ENCODE measurements at places on chromosomes 4 and X.
A peak's percentile ranks its signal among the peaks of the same experiment; 100 is the strongest.

- DNase-seq = no peak
These were observed 5.3 kb downstream of the HCFC1 start for GRCh38 chrX:153966283-153966688.

- no peak for DNase-seq
These were observed 38.5 kb downstream of the SMAD1 start for GRCh38 chr4:145520172-145520571.

DNA sequence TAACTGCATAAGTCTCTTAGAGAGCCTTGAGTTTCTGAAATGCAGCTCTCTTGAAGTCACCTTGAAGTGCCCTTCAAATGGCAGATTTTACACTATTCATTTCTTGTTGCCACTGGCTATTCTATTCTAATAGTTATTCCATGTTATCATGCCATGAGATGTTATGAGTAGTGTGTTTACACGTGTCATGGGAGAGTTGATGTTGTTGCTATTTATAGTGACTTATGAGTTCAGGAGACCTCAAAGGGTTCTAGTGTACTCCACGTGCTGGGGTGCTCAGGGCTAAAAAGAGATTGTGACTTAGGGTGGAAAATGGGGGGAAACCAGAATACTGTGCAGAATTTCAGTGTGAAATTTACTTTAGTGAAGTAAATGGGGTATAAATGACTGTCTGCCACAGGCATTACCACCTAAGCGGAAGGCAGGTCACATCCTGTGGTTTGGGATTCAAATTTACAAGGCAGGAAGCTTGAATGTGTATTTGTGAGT is 77.1 kb upstream of the SLC4A4 start:
- DNase-seq = no peak

- no peak for DNase-seq
These were observed 597.0 kb downstream of the PCDH18 start for GRCh38 chr4:136935305-136935704.

- DNase-seq = no peak
These were observed 70.2 kb downstream of the MTNR1A start for GRCh38 chr4:186485150-186485549.

GRCh38 chr4:37225778-37226177 is 18.8 kb upstream of the NWD2 start:
- DNase-seq = no peak

GRCh38 chr4:3244002-3244401 is 5.0 kb upstream of the MSANTD1 start:
- no peak for DNase-seq

GRCh38 chrX:37468124-37468739 is 103.2 kb upstream of the LANCL3 start:
- DNase-seq = no peak

DNA sequence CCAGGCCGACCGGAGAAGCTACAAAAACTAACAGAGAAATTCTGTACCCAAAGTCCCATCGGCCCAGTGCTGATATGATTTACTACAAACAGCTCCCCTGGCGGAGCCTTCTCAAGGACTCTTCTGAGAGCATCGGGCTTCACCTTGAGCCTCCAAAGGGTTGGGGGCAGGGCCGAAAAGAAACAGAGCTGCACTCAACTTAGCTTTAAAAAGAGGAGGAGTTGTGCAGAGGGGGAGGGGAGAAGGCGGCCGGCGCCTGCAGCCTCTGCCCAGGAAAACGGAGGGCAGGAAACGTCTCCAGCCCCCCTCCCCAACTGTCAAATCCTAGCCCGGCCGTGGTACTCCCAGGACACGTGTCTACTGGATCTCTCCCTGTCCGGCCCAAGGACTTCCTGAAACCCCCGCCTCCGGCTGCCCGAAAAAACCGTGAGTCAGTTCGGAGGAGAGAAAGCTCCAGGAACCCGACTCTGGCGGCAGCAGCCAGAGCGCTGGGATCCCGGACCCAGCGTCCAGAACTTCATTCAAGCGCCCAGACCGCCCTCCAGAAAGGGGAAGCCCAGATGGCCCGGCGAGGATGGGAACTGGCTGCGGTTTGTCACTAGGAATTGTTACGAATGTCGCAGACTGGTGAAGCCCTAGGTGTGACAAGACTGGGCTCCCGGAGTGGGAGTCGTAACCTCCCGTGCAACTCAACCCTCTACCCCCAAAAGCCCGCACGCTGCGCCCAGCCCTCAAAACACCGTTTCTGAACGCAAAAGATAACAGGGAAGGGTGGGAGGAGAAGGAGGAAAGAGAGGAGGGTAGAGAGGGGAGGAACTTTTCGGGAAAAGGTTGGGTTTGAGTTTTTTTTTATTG is 973 bp downstream of the ADAMTS3 start:
- DNase-seq = peak; percentile 78

DNA sequence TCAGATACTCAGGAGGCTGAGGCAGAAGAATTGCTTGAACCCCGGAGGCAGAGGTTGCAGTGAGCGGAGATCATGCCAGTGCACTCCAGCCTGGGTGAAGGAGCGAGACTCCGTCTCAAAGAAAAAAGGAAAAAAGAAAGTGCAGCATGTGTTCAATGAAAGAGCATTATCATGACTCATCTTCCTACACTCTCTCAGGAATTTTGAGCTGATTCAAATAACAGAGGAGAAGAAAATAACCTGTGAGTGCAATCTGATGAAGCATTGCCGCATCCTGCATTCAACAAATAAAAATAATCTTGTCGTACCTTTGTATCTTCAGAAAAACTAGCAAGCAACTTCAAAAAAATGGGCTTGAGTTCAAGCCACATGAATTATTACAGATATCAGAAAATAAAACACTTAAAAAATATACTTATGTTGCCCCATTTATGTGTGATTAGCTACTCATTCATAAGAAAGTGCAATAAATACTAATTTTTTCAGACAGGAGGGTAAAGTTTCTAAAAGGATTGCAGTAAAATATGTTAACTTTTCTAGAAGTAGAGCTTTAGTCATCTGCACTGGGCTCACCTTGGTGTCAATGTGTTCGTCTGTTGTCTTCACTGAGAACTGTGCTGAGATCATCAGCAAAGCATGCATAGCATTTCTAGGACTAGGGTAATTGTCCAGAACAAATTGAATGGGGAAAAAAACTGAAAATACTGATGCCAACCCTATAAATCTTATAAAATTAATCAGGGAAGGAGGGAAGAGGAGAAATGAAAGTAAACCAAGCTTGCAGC is 90.4 kb upstream of the VCX3B start:
- no peak for DNase-seq

DNA sequence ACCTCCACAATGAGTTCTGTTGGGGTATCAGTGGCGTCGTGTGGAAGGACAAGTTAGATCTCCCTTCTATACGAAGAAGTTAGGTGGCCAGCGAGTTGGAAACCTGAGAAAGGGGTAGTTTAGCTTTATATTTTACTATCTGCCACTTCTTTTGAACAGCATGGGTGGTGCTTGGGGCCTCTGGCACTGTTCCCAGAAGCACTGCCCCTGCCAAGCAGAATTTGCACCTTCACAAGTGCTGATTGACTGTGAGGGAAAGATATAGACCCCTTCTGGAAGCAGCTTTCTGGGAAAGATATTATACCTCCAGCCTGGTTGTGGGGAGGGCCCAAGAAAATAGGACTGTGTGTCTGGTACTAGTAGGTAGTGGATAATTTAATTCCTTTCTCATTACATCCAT is 246.9 kb downstream of the FBXO8 start:
- no peak for DNase-seq

DNA sequence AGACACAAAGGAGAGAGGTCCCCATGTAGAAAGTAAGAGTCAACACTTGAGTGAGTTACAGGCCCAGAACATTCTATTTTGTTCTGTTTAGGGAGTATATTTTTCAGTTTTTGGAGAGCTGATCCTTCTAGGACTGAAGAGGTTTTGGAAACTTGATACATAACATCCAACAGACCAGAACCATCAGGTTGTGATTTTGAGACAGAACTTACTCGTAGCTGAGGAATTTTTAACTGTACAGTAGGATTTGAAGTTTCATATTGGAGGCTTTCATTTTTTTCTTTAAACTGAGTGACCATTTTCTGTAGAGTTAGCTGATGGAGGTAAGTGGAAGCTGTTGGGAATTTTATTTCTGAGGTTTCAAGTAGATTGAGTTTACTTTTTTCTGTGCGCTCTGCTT is 73.3 kb downstream of the NCAPG start:
- DNase-seq = no peak

DNA sequence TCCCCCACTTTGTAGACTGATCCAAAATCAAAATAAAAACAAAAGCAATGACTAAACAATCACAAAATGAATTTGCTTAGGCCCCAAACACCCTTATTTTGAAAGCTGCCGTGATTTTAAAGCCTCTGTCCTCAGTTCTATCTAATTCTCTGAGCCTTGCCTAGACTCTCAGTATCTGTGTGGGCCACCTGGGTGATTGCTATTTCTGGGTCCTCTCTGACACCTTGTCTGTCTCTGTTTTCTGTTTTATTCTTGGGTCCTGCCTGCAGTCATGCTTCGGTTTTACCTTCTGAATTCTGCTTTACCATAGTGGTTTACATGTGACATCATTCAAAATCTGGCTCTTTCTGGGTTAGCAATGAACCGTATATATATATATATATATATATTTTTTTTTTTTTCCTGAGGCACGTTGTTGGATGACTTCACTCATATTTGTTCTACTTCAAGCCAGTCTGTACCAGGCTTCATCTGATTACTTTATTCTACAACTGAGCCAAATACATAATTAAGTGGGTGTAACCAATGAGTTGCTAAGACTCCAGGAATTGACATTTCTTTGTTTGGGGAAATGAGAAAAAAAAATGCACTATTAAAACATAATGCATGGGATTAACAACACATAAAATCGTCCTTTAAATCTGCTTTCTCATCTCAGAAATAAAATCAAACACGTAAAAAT is 710.7 kb upstream of the SLIT2 start:
- DNase-seq = no peak

- no peak for DNase-seq
These were observed 503.9 kb downstream of the SMARCA1 start for GRCh38 chrX:129019412-129019811.

DNA sequence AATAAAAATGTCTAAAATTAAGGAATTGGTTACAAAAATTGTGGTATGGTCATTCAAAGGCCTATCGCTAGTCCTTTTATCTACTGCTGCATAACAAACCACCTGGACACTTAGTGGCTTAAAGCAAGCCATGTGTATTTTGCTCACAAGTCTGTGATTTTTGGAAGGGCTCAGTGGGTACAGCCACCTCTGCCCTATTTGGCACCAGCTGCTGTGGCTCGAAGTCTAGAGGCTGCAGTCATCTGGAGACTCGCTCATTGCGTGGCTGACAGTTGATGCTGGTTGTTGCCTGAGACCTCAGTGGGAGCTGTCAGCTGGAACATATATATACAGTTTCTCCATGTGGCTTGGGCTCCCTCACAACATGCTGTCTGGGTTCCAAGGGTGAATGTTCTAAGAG is 60.8 kb upstream of the MID1 start:
- no peak for DNase-seq

DNA sequence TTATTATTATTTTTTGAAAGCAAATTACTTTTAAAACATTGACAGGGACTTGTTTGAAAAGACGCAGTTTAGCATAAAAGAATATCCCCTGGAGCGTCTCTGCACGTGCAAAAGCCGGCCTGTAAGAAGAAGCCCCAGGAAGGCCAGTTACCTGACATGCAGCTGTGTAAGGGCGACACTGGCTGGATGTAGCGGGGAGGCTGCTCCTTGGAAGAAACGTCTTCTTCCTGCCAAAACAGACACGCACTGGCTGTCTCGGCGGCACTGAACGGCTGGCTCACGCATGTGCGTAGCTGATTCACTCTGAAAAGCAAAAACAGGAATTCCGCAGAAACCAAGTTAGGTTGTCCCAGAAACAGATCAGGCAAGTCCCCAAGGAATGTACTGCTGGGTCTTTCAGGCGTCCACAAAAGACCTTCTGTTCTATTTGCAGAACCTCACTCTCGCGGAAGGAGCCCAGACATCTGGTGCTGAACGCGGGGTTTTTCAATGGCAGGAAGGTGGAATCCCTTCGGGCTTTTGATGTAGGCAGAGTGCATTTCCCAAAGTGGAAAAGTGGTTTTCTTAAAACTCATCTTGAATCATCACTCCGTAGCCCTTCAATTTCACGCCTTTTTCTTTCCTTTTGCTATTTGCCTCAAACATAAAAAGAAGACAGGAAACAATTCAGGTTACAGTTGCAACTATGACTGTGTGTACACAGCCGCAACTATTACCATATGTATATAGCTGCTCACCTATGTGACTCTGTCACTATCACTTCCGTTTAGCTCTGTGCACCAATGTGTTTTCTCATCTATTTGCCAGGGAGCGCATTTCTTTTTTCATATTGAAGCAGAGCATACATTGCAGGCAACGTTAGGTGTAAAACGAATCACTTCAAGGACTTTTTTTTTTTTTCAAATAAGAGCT is 38.1 kb upstream of the ARSH start:
- no peak for DNase-seq

DNA sequence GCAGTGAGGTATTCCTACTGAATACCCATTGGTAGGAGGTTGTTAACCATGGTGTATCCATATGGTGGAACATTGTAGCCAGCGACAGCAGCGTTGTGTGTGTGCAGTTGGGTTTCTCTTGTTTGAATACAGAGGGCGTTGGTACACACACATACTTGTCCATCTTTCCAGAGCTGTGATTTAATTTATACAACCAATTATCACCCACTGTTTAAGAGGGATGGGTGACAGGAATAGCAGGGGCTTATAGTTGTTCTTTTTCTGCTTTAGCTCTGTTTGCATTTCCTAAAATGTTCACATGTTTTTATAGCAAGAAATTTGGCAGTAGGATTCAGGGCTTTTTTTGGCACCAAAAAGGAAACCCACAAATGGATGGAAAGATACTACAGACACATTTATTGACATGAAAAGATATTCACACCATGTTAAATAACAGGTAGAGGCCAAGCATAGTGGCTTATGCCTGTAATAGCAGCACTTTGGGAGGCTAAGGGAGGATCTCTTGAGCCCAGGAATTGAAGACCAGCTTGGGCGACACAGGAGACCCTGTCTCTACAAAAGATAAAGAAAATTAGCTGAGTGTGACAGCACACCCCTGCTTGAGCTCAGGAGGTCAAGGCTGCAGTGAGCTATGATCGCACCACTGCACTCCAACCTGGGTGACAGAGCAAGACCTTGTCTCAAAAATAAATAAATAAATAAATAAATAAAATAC is 60.6 kb downstream of the TNIP2 start:
- no peak for DNase-seq

DNA sequence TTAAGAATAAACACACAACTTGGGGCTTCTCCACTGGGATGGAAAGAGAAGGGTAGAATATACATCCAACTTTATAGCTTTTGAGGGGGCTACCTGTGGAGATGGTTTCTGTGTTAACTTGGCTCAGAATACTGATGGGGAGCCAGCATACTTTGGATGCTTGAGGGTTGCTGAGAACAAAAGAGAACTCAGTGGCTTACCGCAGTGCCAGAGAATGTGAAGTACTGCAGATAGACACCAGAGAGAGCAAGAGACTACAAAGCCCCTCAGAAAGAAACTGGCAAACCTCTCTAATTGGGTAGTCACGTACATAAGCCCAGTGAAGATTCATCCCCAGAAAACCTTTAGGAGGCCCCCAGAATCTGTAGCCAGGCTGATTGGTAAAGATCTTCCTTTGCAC is 214.4 kb downstream of the DCHS2 start:
- DNase-seq = peak; percentile 77

DNA sequence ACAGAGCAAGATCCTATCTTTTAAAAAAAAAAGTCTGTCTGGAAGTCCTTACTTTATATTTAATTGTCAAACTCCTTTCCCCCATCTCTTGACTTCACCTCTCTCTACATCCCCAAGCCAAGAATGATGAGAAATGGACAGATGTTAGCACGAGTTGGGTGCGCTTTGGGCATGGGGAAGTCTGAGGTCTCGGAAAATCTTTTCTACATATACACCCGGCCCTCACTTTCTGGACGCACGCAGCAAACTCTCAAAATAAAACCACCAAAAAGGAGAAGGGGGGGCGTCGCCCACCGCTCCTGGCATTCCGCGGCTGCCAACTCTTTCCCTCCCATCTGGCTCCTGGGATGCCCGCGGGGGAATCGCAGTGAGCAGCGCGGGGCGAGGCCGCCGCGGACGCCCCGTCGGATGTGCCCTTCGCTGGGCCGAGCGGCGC is 756 bp downstream of the IGFBP7 start:
- DNase-seq = no peak
